ENCODE measurements at places on chromosomes 7 and 10.
A peak's percentile ranks its signal among the peaks of the same experiment; 100 is the strongest.

DNA sequence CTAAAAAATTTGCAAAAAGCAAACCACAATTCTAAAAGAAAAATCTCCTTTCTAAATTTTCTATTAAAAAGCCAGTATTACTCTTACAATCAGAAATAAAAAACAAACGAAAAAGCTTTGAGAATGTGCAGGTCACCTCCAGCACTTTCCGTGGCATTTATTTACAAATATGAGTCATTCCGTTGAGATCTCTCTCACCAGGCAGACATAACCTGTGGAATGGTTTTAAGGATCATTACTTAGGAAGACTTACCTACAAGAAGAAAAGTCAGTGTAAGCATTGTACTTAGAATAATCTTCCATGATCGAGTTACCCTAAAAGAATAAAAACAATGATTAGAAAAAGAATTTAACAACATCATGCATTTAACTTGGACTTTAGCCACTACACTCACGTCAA lies 3.3 kb downstream of the SUN3 start:
- DNase-seq: no peak

DNA sequence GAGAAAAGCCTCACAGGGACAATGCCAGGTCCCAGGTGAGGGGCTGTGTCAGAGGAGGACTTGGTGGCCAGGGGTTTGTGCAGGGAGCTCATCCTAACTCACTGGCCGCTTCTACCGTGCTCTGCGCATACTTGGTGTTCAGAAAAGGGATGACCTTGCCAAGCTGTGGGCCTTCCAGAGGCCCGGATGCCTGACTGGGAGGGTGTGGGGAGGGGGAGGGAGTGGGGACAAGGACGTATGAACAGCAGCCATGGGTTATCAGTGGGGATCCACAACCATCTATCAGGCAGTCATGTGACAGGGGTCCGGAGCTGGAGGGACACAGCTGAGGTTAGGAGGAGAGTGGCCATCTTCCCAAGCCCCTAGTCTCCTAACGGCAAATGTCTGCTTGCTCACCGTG lies 6.2 kb downstream of the SFXN4 start:
- no peak for DNase-seq

- DNase-seq: no peak
Observed at GRCh38 chr10:26211781-26212444, 4.7 kb upstream of the GAD2 start.

DNA sequence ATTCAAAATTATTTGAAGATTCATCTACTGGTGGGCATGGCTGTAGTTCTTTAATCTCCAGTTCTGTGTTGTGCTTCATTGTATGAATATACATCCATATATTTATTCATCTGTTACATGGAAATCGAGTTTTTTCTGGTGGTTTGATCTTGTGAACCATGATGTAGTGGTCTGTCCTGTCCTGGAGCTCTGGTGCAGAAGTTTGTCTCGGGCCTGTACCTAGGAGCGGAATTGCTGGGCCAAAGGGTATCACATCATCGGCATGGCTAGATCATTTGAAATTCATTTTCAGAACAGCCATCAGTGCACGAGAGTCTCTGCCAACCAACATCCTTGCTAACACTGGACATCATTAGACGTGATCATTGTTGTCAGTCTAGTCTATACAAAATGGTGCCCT lies 107.0 kb downstream of the ELFN1 start:
- DNase-seq: no peak

DNA sequence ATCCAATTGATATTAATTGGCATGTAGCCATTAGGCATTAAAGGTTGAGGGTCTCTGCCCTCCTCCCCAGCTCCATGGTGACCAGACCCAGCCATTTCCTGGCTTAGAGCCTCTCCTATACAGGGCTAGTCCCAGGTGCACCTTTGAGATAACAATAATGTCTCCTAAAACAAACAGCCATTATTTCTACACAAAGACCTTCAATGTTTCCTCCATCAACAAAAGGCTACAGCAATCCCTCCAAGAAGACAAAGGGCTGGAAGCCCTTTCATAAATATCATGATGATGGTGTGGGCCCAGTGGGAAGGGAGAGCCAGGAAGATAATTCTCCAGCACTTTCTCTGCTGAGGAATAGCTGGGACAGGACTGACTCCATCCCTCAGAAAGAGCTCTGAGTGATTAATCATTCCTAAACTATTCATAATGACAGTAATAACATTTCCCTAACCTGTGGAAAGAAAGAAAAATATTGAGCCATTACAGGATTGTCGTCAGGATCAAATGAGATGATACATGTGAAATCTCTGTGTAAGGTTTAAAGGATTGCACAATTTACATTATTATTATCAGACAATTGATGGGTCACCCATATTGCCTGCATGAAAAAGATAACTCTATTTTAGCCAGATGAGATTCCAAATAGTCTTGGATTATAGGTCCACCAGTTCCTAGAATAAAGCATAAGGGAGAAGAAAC lies 10.2 kb downstream of the PKD2L1 start:
- no peak for DNase-seq

- no peak for DNase-seq
Observed at GRCh38 chr10:133568287-133568614, 2.9 kb upstream of the SYCE1 start.

DNA sequence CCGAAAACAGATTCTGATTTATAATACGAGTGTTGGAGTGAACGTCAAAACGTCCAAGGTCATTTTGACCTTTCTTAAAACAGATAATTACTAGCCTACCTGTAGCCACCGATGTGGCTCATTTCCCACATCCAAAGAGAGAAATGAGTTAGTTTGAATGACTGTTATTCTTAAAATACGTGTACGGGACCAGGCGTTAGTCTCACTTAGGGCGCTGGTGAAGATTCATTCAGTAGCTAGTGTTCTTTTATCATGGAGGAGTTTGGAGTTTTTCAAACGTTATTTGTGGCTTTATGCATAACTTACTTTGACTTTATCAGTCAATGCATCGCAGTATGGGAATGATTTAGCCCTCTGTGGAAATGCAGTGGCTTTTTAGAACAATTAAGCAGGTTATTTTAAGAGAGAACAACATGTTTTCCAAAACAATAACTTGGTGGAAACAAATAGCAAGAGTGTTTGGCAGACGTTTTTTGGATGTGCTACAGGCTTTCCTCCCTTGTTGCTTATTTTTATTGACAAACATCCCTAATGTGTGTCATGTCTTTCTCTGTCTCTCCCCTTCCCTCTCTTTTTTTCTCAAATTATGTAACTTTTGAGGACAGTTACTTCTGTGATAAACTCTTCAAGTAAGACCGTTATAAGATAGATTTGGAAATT lies 1.6 kb downstream of the BICC1 start:
- no peak for DNase-seq

- DNase-seq: peak; percentile 95
Observed at GRCh38 chr10:127990846-127991542, 84.1 kb downstream of the PTPRE start.

Measured in glomerular endothelial cell (primary cell).